ENCODE measurements at places on chromosomes 5 and 9.

- peak overlapping the region; percentile 43 for H3K4me3 ChIP-seq
- H3K27ac ChIP-seq: peak overlapping the region; percentile 83
- no peaks in the 10 kb centered on the region for H3K27me3 ChIP-seq
- peak; percentile 64 for DNase-seq
- H3K4me1 ChIP-seq: peaks cover 17% of the 10 kb centered on the region
Observed at GRCh38 chr9:89781838-89782540, 177.2 kb downstream of the GADD45G start.

GRCh38 chr5:40124367-40124766 is 555.3 kb upstream of the PTGER4 start:
- no peak overlapping the region for H3K27ac ChIP-seq
- no peak overlapping the region for H3K4me3 ChIP-seq
- no peak for DNase-seq

GRCh38 chr9:36046923-36047322 is 10.2 kb downstream of the RECK start:
- no peaks in the 10 kb centered on the region for H3K36me3 ChIP-seq
- no peak overlapping the region for H3K4me3 ChIP-seq
- H3K27me3 ChIP-seq: no peaks in the 10 kb centered on the region
- H3K27ac ChIP-seq: no peak overlapping the region
- DNase-seq: no peak

GRCh38 chr5:122915717-122916461 is 70.5 kb downstream of the SNX24 start:
- H3K36me3 ChIP-seq: no peaks in the 10 kb centered on the region
- no peaks in the 10 kb centered on the region for H3K27me3 ChIP-seq

- no peaks in the 10 kb centered on the region for H3K4me1 ChIP-seq
- H3K27ac ChIP-seq: no peak overlapping the region
- no peaks in the 10 kb centered on the region for H3K27me3 ChIP-seq
- no peak overlapping the region for H3K4me3 ChIP-seq
- DNase-seq: no peak
Observed at GRCh38 chr5:82594097-82594496, 315.9 kb upstream of the RPS23 start.

DNA sequence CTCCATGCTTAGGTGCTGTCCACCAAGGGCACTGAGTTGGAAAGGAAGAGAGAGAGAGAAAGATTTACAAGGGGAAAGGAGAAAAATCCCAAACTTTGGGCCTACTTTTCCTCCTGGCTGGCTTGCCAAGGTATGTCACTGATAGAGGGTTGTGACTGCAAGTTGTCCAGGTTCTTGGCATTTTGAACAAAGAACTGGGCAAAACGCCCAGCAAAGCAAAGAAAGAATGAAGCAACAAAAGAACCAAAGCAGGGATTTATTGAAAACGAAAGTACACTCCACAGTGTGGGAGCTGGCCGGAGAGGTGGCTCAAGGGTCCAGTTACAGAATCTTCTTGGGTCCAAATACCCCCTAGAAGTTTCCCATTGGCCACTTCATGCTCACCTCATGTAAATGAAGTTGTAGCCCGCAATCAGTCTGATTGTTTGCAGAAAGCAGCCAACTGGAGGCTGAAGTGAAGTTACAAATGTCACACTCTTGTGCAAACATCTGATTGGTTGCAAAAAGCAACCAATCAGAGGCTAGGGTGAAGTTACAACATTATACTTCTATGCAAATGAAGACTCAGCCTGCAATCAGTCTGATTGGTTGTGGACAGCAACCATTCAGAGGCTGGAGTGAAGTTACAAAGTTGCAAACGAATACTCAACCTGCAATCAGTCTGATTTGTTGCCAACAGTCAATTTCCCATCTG is 263.5 kb downstream of the YTHDC2 start:
- peaks cover 5% of the 10 kb centered on the region for H3K27me3 ChIP-seq
- H3K4me1 ChIP-seq: no peaks in the 10 kb centered on the region
- no peak for DNase-seq
- H3K4me3 ChIP-seq: no peak overlapping the region
- no peak overlapping the region for H3K27ac ChIP-seq

- H3K27me3 ChIP-seq: no peaks in the 10 kb centered on the region
- no peaks in the 10 kb centered on the region for H3K36me3 ChIP-seq
- no peak overlapping the region for H3K4me3 ChIP-seq
- H3K27ac ChIP-seq: no peak overlapping the region
Observed at GRCh38 chr9:114413861-114414301, 26.1 kb upstream of the AKNA start.

GRCh38 chr9:33459115-33459514 is 11.7 kb upstream of the AQP3 start:
- H3K27ac ChIP-seq: no peak overlapping the region
- H3K36me3 ChIP-seq: peaks cover 1% of the 10 kb centered on the region
- no peaks in the 10 kb centered on the region for H3K4me1 ChIP-seq
- H3K27me3 ChIP-seq: no peaks in the 10 kb centered on the region
- no peak for DNase-seq
- H3K4me3 ChIP-seq: no peak overlapping the region

DNA sequence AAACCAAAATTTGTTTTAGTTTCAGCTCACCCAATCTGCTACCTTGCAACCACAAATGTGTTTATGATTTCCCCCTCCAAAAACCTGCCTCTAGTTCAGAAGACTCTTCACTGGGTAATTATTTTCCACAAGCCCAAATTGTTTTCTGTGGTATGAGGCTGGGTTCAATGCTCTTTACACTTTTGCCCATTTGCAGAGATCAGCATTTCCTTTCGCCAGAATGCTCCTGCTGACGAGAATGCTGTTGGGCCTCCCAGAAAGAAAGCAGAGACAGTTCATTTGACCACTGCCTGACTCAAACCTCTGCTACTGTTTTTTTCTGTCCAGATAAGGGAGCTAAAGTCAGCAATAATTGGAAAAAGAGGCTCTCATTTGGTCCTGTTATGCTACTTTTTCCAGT is 427.3 kb downstream of the PDE4D start:
- no peaks in the 10 kb centered on the region for H3K27me3 ChIP-seq
- H3K4me3 ChIP-seq: no peak overlapping the region
- H3K36me3 ChIP-seq: no peaks in the 10 kb centered on the region

GRCh38 chr9:4581861-4582565 is 80.1 kb upstream of the PLPP6 start:
- no peaks in the 10 kb centered on the region for H3K36me3 ChIP-seq
- no peak overlapping the region for H3K27ac ChIP-seq
- H3K27me3 ChIP-seq: peaks cover 8% of the 10 kb centered on the region

- H3K27ac ChIP-seq: no peak overlapping the region
- H3K36me3 ChIP-seq: no peaks in the 10 kb centered on the region
- H3K4me1 ChIP-seq: no peaks in the 10 kb centered on the region
- H3K27me3 ChIP-seq: no peaks in the 10 kb centered on the region
- no peak overlapping the region for H3K4me3 ChIP-seq
Observed at GRCh38 chr5:104095527-104095926, 532.9 kb upstream of the NUDT12 start.

- no peak for DNase-seq
- H3K36me3 ChIP-seq: no peaks in the 10 kb centered on the region
- no peak overlapping the region for H3K27ac ChIP-seq
Observed at GRCh38 chr5:94218374-94218773, 400.0 kb downstream of the KIAA0825 start.

DNA sequence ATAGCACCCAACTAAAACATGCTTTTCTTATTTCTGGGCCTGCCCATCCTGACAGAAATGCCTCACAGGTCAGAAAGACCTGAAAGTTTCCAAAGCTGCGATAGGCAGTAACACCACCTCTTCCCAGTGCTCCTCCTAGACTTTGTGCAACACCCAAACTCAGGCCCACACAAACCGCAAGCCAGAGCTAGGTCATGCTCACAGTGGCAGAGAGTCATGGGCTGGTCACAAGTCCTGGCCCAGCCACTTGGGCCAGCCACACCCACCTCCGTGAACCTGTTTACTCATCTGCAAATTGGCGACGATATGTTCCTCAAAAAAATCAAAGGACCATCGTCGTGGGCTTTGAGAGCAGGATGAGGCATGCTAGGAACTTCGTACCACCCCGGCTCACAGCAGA is 44.0 kb upstream of the SLC25A51 start:
- H3K27ac ChIP-seq: no peak overlapping the region
- DNase-seq: no peak

DNA sequence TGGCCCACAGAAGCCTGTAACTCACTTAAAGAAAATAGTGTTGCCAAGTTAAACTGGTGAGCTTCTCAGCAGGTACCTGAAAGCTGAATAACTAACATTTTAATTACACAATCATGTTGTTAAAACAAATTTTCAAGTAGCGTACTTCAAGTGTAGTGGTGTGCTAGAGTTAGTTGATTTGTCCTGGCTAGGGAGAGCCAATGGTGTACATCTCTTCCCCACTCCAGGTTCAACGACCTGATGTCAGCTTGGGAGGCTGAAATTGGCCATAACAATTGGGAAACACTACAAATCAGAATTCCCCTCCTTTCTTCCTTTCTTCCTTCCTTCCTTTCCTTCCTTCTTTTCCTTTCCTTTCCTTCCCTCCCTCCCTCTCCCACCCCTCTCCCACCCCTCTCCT is 295.3 kb upstream of the SLC24A2 start:
- peaks cover 9% of the 10 kb centered on the region for H3K4me1 ChIP-seq
- no peak for DNase-seq
- H3K36me3 ChIP-seq: no peaks in the 10 kb centered on the region
- no peak overlapping the region for H3K27ac ChIP-seq
- no peak overlapping the region for H3K4me3 ChIP-seq

- peaks cover 15% of the 10 kb centered on the region for H3K27me3 ChIP-seq
- H3K36me3 ChIP-seq: peaks cover 5% of the 10 kb centered on the region
- H3K4me1 ChIP-seq: no peaks in the 10 kb centered on the region
- no peak overlapping the region for H3K4me3 ChIP-seq
- DNase-seq: no peak
Observed at GRCh38 chr9:121527371-121527770, 27.7 kb upstream of the GGTA1 start.

GRCh38 chr5:142652563-142652962 is 33.3 kb downstream of the FGF1 start:
- DNase-seq: no peak
- no peaks in the 10 kb centered on the region for H3K36me3 ChIP-seq
- no peak overlapping the region for H3K27ac ChIP-seq
- peaks cover 43% of the 10 kb centered on the region for H3K27me3 ChIP-seq

GRCh38 chr9:16207161-16207560 is 654.3 kb downstream of the CCDC171 start:
- no peaks in the 10 kb centered on the region for H3K36me3 ChIP-seq
- no peak overlapping the region for H3K4me3 ChIP-seq
- H3K27ac ChIP-seq: no peak overlapping the region
- no peaks in the 10 kb centered on the region for H3K4me1 ChIP-seq
- no peaks in the 10 kb centered on the region for H3K27me3 ChIP-seq

DNA sequence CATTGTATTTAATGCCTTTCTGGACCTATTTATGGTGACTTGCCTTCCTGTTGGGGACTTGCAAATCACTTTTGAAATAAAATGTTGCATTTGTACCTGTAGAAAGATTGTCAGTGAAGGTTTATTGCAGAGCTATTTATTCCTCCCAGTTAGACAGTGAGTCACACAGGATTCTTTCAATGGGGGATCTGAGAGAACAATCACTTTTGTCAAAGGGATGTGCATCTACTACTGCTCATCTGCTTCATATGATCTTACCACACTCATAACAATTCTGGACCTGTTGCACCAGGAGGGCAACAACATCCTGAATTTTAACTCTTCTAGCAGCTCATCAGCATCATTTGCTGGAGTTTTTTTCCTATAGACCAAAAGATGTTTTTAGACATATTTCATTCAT is 66.8 kb downstream of the FBXL7 start:
- H3K36me3 ChIP-seq: no peaks in the 10 kb centered on the region
- no peaks in the 10 kb centered on the region for H3K27me3 ChIP-seq
- no peak overlapping the region for H3K4me3 ChIP-seq

GRCh38 chr5:161548487-161549094 is 2.1 kb upstream of the GABRB2 start:
- peaks cover 60% of the 10 kb centered on the region for H3K27me3 ChIP-seq
- no peak for DNase-seq
- peaks cover 20% of the 10 kb centered on the region for H3K4me1 ChIP-seq
- no peak overlapping the region for H3K27ac ChIP-seq
- peak overlapping the region; percentile 86 for H3K4me3 ChIP-seq

GRCh38 chr5:107306594-107306993 is 364.1 kb downstream of the EFNA5 start:
- H3K36me3 ChIP-seq: no peaks in the 10 kb centered on the region
- H3K27me3 ChIP-seq: peaks cover 11% of the 10 kb centered on the region
- no peak for DNase-seq
- no peak overlapping the region for H3K4me3 ChIP-seq
- no peak overlapping the region for H3K27ac ChIP-seq
- no peaks in the 10 kb centered on the region for H3K4me1 ChIP-seq

DNA sequence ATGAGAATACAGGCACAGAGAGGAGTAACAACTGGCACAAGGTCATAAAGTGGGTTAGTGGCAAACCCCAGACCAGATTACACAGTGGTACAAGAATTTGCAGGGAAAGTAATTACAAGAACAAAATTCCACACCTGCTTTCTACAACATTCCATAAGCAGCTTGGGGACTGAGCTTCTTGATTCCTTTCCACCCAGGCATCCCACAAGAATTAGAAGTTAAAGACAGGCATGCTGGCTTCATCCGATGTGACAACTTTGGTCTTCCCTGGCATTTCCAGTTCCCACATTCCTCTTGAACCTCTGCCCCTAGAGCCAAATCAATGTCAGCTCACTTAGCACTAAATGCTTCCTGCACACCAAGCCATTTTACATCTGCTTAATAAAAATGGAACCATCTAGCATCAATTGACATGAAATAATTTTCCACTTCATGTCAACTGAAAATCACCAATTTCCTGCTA is 435.8 kb upstream of the PAPPA start:
- H3K4me1 ChIP-seq: no peaks in the 10 kb centered on the region
- DNase-seq: no peak
- H3K4me3 ChIP-seq: no peak overlapping the region
- no peak overlapping the region for H3K27ac ChIP-seq
- H3K36me3 ChIP-seq: no peaks in the 10 kb centered on the region

DNA sequence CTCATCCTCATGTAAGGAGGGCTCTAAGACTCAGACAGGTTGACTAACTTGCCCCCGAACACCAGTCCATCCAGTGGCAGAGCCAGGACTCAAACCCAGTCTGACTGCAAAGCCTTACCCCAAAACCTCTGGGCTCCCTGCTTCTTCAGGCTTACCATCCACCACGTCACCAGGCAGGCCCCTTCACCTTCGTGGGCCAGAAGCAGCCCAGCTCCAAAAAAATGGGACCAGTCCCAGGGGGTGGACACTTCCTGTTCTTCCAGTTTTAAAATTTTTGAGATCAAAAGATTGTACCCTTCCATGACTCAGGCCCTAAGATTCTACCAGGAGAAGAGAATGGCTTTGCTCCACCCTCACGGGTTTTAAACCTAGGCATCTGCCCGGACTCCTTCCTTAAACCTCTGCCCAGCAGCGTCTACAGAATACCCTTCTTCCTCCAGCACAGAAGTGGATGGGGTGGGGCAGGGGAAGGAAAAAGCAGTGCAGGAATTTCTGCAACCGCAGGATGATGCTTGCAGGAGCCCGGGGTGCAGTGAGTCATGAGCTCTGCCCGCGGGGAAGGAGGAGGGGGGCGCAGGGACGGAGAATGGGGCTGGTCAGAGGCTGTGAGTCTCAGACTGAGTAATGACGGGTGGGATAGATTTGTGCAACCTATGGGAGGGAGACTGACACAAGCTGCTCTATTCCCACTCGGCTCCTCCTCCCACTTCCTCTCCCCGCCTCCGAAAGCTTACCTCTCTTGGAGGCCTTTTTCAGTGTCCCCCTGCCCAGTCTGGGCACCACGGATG is 50.4 kb upstream of the STXBP1 start:
- no peak overlapping the region for H3K27ac ChIP-seq
- no peaks in the 10 kb centered on the region for H3K36me3 ChIP-seq
- H3K27me3 ChIP-seq: peaks cover 23% of the 10 kb centered on the region
- H3K4me3 ChIP-seq: peak overlapping the region; percentile 5

- H3K4me3 ChIP-seq: no peak overlapping the region
- no peak for DNase-seq
- H3K27me3 ChIP-seq: peaks cover 18% of the 10 kb centered on the region
Observed at GRCh38 chr9:93292664-93293328, 108.9 kb downstream of the WNK2 start.

GRCh38 chr5:112366987-112367386 is 52.1 kb downstream of the EPB41L4A start:
- peaks cover 4% of the 10 kb centered on the region for H3K36me3 ChIP-seq
- no peak overlapping the region for H3K4me3 ChIP-seq

Data from naive B cell (primary cell).